T-helper 2 cell (primary cell): ENCODE measurements at places on chromosomes 2 and 18.
A peak's percentile ranks its signal among the peaks of the same experiment; 100 is the strongest.

- DNase-seq, result no peak
Observed at GRCh38 chr2:24853046-24853445, 59.8 kb downstream of the CENPO start.

DNA sequence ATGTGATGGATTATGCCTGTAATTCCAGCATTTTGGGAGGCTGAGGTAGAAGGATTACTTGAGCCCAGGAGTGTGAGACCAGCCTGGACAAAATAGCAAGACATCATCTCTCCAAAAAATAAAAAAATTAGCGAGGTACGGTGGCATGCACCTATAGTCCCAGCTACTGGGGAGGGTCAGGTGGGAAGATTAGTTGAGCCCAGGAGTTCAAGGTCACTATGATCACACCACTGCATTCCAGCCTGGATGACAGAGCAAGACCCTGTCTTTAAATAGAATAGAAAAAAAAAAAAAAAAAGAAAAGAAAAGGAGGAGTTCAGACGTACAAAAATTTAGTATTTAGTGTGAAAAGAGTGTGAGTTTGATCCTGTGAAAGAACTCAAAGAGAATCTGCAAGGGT is 154.9 kb downstream of the NR4A2 start:
- no peak for DNase-seq

- no peak for DNase-seq
Observed at GRCh38 chr18:55576001-55576400, 12.0 kb downstream of the TCF4 start.

- no peak for DNase-seq
Observed at GRCh38 chr2:236675526-236675925, 105.9 kb downstream of the ACKR3 start.

DNA sequence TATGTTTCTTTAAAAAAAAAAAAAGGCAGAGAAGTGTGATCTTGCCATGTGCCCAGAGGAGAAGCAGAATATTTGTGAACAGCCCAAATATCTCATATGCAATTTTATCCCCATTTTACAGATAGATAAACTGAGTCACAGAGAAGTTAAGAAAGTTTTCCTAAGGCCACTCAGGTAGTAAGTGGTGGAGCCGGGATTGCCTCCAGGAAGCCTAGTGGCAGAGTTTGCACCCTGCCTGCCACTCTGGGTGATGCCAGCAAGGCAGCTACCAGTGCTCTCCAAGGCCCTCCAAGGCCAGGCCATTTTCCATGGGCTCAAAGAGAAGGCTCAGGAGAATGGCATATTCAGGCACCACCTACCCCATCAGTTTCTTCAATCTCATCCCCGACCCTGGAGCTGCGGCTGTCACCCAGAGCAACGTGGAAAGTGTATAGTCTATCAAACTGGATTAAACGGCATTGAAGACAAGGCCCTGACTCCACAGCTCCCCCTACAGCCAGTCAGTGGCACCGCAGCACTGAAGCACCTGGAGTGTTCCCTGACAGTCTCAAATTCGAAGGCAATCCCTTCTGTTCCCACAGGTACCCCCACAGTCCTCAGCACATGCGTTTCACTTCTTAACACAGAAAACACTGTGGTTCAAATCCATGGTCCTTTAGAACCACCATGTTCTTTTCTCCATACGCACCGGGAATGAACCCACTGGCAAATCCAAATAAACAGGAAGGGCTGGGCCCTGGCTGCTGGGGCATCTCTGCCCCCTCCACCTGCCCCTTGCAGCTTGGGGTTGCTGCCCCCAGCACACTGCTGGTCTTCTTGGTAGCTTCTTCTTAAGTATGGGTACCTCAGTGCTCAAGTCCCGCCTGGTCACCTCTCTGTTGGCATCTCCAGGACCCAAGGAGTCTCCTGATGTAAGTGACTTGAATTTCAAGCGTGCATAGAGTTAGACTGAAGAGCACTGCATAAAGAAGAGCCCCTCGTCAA is 175.3 kb downstream of the INHBB start:
- no peak for DNase-seq

- DNase-seq, result no peak
Observed at GRCh38 chr2:24908461-24908901, 11.6 kb downstream of the ADCY3 start.

GRCh38 chr18:6929370-6930102 is 188.1 kb downstream of the LAMA1 start:
- no peak for DNase-seq

GRCh38 chr18:41745166-41746049 is 209.6 kb upstream of the PIK3C3 start:
- DNase-seq, result peak; percentile 18

DNA sequence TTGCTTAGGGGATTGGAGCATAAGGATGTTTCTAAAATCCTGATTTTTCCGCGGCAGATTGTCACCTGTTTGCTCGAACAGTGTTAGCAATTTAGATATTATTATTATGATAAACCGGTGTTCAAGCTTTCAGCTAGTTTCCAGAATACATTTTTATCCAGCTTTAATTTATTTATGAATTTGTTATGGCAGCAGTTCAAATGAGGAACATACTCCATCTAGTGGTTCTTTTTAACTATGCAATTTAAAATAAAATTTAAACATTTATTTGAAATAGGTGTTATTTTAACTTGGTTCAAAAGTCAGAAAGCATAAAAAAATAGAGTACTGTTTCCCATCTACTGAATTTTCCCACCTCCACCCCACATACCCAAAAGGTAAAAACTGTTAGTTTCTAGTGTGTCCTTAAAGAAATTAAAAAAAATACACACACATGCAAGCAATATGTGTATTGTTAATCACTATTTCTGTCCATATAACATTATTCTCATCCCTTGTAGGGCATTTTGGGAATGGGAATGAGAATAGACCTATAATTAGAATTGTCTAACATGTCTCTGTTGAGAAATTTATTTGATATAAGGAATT is 23.2 kb downstream of the ACOXL start:
- no peak for DNase-seq

- no peak for DNase-seq
Observed at GRCh38 chr2:72140621-72140960, 7.1 kb downstream of the CYP26B1 start.

GRCh38 chr18:28831476-28831875 is 654.5 kb upstream of the CDH2 start:
- no peak for DNase-seq

DNA sequence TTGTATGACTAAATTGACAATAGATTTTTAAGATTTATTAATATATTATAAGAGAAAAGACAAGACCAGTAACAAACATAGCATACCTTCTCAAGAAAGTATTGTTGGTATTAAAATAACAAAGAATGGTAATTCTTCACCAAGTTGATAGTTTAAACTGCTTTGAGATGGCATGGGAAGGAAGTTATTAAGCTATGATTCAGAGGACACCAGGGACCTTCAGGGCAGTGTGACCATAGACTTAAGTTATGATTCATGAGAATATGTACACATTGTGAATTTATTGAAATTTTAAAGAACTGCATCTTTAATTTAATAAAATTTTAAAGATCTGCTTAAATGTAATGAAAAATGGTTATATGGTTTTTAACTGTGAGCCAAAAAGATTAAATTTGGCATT is 205.7 kb downstream of the DSEL start:
- DNase-seq, result no peak

DNA sequence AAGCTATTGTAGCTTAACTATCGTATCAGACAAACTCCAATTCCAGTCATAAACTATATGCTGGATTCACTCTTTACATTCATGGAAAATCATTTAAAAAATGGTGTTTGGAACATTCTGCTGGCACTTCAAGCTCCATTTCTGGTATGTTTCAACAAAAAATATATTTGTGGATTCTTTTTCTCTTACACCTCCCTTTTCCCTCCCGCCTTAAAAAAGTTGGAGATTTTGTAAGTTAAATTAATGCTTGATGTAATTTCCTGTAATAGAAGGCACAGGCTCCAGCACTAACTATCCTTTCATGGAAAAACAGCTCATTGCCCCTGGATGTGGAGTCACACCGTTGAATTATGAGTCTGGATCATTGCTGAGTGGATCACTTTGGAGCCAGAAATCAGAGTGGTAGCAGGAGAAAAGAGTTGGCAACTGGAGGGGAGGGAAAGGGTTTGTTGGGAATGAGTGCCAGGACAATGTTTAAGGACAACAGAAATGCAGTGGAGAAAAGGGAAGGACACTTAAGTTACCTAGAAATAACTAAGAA is 102.8 kb downstream of the ICOS start:
- no peak for DNase-seq

DNA sequence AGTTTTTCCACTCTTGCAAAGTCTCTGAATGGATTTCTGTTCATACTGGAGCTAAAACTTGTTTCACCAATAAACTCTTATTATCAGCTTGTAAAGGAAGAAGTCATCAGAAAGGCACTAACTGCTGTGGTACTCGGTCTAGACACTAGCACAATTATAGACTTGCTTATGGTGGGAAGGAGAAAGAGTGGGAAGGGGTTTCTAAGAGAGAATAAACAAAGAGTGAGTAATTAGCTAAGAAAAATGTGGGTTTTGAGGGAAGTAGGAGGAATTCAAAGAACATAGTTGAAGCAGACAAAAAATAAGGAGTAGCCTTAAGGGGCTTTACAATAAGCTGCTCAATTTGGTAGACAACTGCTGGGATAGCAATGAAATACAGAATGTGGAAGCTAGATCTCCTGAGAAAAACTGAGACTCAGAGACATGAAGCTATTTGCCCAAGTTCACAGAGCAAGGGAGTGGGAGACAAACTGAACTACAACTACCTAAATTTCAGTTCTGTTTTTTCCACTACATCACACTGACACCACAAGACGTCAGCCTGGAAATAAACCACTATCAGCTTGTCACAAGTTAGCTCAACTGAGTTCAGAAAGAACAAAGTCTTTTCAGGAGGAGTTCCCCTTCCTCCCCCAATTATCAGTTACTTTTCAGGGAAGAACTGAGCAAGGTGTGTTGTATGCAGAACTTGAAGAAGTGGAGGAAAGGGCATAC is 59.7 kb downstream of the MAP4K3 start:
- DNase-seq, result no peak

- no peak for DNase-seq
Observed at GRCh38 chr2:234679741-234680687, 183.1 kb upstream of the ARL4C start.

DNA sequence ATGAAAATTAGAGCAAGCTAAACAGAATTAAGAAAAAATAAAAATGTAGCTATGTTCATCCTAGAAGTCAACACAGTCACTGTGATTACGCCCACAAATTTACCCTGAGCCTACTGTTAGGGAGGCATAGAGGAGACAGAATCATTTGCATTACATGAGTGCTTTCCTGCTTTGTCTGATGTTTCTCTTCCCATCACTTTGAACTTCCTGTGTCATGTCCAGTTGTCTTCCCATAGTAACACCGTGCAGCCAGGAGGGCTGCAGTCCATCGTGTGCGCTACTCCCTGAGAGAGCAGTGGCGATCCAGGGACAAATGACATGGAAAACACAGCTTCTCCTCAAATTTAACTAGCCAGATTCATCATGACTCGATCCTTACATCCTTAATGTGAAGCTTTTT is 149.8 kb upstream of the DAPL1 start:
- no peak for DNase-seq

DNA sequence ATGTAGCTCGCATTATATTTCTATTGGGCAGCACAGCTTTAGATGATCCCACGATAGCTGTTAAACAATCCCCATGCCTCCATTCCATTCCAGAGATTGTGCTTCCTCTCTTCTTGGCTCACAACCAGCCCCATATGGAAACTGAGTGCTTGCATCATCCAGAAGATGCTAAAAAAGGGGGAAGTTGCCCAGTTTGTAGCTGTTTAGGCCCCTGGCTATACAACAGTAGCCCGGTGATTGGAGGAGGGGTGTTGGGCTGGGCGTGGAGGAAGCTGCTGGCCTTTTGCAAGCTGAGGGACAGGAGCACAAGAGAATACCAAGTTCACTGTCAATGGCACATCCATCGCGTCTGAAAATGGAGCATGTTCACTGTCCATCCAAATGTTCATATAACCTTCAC is 360.2 kb downstream of the ALK start:
- DNase-seq, result no peak

GRCh38 chr2:12579018-12579417 is 137.7 kb upstream of the TRIB2 start:
- no peak for DNase-seq

DNA sequence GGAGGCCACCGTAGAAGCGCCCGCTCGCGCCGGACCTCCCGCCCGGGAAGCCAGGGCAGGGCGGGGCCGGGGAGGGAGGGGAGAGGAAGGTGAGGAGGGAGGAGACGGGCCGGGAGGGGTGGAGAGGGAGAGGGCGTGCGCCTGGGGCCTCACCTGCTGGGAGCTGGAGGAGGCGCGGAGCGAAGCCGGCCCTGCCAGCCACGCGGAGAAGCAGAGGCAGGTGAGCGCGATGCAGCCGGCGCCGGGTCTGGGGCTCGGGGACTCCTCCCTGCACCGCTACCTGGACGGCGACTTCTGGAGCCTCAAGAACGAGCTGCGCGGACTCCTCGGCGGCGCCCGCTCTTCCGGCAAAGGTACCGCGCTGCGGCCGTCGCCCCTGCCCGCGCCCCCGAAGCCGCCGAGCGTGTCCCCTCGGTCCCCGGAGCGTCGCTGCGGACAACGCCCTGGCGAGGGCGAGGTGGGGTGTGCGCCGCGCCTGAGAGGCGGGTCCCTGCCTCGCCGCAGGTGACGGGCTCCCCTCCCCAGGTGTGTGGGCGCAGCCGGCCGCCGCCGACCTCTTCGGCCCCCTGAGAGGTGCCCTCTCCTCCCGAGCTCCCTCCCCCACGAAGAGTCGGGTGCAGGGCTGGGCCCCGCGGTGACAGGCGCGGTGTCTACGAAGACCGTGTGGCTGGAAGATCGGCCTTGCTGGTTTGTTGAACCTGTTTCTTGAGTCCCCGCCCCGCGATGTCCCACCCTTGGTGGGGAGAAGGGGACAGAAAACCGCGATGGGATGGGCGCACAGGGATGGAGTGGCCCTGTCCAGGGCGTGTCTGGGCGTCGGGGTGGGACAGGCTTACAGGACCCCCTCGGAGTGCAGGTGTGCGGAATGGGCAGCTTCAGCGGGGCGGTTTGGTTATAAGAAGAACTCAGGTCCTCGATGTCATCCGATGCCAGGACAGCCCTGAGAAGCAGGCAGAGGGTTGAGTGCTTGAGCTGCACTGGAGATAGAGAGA is at the start of gene ACOXL:
Gene ACOXL, plus strand, starts transcription at position 152 of the 992 bp plus-strand sequence. CDS start 35,817 bp downstream, outside the sequence.
- peak; percentile 47 for DNase-seq

DNA sequence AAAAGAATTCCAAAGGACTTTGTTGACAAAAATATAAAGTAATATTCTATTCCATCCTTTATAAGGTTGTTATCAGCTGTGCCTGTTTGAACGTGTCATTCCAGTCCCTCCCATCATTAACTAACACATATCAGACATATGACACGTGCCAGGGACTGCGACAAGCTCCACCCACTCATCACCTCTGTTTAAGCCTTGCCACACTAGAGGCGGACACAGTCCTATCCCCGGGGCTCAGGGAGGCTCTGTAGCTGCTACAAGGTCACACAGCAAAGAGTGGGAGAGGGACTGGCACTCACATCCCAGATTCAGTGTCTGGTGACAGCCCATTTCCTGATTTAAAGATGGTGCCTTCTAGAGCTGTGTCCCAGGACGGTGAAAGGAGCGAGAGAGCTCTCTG is 30.0 kb downstream of the TBC1D8 start:
- DNase-seq, result no peak

GRCh38 chr2:112092286-112093041 is 37.4 kb downstream of the TMEM87B start:
- no peak for DNase-seq

GRCh38 chr2:69937968-69938367 is 23.1 kb downstream of the MXD1 start:
- DNase-seq, result no peak

GRCh38 chr18:46042571-46043123 is 29.4 kb downstream of the PSTPIP2 start:
- peak; percentile 45 for DNase-seq

- no peak for DNase-seq
Observed at GRCh38 chr2:65554765-65555591, 122.6 kb upstream of the SPRED2 start.
